Pancreas (tissue), 10 donors: ENCODE measurements at places on chromosomes 3 and 15. TPM values are rescaled to one million over a fixed set of nuclear protein-coding genes. Genes with fewer than 3 reads are reported as not detected.

PRR20G gene
- polyA plus RNA-seq: not detected

CATSPER2 gene
- 8.3 TPM for polyA plus RNA-seq

DNA sequence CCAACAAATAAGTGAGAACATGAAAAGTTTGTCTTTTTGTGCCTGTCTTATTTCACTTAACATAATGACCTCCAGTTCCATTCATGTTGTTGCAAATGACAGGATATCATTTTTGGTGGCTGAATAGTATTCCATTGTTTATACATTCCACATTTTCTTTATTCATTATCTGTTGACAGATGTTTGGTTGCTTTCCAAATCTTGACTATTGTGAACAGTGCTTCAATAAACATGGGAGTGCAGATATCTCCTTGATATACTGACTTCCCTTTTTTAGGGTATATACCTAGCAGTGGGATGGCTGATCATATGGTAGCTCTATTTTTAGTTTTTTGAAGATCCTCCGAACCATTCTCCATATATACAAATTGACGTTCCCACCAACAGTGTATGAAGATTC is 19.1 kb upstream of the CD200R1L start:
- H3K36me3 ChIP-seq: no peaks in the 10 kb centered on the region
- H3K4me1 ChIP-seq: no peaks in the 10 kb centered on the region
- no peak for DNase-seq
- H3K27ac ChIP-seq: no peak overlapping the region
- H3K27me3 ChIP-seq: no peaks in the 10 kb centered on the region
- H3K4me3 ChIP-seq: no peak overlapping the region

GOLGA8H gene
- polyA plus RNA-seq: 1.6 TPM

TMEM158 gene
- 2.3 TPM for polyA plus RNA-seq
